ENCODE measurements at places on chromosomes 5 and 9.
A peak's percentile ranks its signal among the peaks of the same experiment; 100 is the strongest.

GRCh38 chr5:147530530-147531389 lies 20.9 kb upstream of the DPYSL3 start:
- no peak for DNase-seq

DNA sequence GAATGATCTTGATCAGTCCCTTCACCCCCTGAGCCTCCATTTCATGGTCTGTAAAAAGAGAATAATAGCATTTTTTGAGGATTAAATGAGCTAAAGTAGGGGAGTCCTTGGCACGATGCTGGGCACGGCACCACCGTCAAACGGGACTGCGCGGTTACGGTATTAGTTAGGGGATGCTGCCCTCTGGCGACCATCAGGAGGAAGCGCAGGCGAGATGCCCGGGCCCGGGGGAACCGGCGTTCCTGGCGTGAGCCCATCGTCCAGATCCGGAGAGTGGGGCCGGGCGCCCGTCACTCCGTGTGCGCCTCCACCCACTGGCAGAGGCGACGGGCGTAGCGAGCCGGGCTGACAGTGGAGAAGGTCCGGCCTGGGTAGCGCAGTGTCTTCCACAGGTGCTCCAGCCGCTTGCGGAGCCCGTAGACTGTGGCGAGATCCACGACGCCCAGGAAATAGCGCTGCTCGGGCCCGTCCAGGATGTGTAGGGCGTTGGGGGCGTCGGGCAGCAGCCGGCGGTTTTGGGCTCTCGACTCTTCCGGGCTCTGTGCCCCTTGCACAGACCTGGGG lies 4.8 kb upstream of the ST6GALNAC4 start:
- peak; percentile 84 for DNase-seq

GRCh38 chr5:135973323-135974020 lies 18.7 kb upstream of the LECT2 start:
- no peak for DNase-seq

- no peak for DNase-seq
These were observed 64.8 kb downstream of the ERCC6L2 start for GRCh38 chr9:95940265-95940664.

Data from activated T-cell treated with anti-CD3 and anti-CD28 coated beads, Interleukin-2, amount 50 U/mL, for 1 hour (primary cell).